Dermis microvascular lymphatic vessel endothelial cell (primary cell): ENCODE measurements at places on chromosomes 4 and X. TPM values are rescaled to one million over a fixed set of nuclear protein-coding genes. Genes with fewer than 3 reads are reported as not detected.

The MAMLD1 gene
- total RNA-seq: 0.26 and 1.1 TPM in 2 replicates

The CT45A1 gene
- total RNA-seq: not detected in 2 replicates

The MAGEA2 gene
- not detected in 2 replicates for total RNA-seq

The BANK1 gene
- total RNA-seq: under 0.01 TPM in 2 replicates

The SSX1 gene
- not detected in 2 replicates for total RNA-seq

The KLHL34 gene
- not detected in 2 replicates for total RNA-seq

The SNCA gene
- total RNA-seq: 116 and 146 TPM in 2 replicates

The UVSSA gene
- total RNA-seq: 3.1 and 3.7 TPM in 2 replicates

The AASDH gene
- total RNA-seq: 6.7 and 9.0 TPM in 2 replicates

The MAGEA11 gene
- not detected in 2 replicates for total RNA-seq

The TCEAL6 gene
- not detected in 2 replicates for total RNA-seq

The PDGFC gene
- 11.3 and 22.0 TPM in 2 replicates for total RNA-seq

The UGT2B11 gene
- not detected in 2 replicates for total RNA-seq

The HMGN5 gene
- 0.39 and 1.1 TPM in 2 replicates for total RNA-seq

The TMEM47 gene
- 5.4 and 9.1 TPM in 2 replicates for total RNA-seq

The STBD1 gene
- total RNA-seq: 0.89 and 1.9 TPM in 2 replicates
